ENCODE measurements at places on chromosomes 1 and 21.

DNA sequence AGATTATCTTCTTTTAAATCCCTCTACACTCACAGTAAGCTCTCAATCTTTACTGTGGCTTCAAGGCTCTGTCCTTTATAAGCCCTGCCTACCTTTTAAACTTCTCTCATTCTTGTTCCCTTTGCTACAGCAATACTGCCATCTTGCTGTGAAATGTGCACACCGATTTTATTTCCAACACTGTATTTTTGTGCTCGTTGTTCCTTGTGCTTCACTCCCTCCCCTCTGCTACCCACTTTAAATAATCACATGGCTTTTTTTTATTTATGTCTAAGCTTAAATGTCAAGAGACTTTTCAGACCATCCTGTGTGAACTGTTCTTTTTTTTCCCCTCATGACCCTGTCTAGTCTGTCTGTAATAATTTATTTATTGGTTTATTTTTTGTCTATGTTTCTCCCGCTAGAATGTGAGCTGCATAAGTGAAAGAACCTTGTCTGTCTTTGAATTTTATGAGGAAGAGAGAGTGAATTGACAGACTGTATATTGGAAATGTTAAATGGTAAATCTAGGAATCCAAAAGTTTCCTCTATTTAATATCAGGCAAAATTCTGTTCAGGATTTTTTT, 45.7 kb downstream of the ABCD3 start:
- no peak for DNase-seq

DNA sequence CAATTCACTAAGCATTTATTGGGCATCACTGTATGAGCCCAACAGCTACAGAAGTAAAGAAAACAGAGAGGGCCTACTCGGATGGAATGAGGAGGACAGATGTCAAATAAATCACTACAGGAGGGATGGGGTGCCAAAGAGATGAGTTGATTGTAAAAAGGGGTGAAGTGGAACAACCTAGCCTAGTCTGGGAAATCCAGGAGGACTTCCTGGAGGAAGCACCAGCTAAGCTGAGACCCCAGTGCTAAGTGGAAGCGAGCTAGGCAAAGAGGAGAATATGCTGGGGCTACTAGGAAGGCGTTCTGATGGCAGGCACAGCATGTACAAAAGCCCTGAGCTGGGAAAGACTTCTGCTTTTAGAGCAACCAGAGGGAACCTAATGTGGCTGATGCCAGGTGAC, 42.1 kb downstream of the TAS1R2 start:
- DNase-seq = no peak

GRCh38 chr1:7670334-7671145, 100.6 kb upstream of the VAMP3 start:
- no peak for DNase-seq

- no peak for DNase-seq
These were observed 125.4 kb downstream of the PTPRU start for GRCh38 chr1:29361686-29362085.

- DNase-seq = no peak
These were observed 705.4 kb upstream of the PTBP2 start for GRCh38 chr1:96016219-96016618.

- no peak for DNase-seq
These were observed 2.7 kb downstream of the TMEM200B start for GRCh38 chr1:29120947-29121485.

DNA sequence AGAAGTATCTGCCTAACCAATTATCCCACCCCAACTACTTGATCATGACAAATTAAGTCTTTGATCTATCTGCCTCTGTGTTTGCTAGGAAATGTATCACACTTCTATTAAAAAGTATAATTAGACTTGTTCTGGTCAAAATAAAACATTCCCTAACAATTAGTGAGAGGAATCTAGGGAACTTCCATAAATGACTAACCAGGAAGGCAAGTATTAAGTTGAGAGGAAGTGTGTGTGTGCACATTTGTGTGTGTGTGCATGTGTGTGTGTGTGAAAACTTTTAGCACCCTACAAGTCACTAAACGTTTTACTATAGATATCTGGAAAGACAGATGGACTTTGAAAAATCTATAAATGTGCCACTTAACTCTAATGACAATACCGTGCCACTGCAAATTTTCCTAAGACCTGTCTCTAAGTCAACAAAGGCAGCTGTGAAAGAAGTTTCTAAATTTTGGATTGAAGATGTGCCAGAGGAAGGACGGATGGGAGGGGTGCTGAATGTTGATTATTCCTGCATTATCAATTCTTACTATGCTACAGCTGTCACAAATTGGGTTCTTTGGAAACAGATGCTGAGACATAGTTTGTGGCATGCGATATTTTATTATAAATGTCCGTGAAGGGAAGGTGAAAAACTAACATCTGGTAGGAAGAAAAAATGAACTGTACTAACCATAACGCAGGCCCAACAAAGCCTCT, 567.1 kb downstream of the PTPRC start:
- no peak for DNase-seq

GRCh38 chr1:208980605-208981004, 602.9 kb upstream of the CAMK1G start:
- DNase-seq = no peak

DNA sequence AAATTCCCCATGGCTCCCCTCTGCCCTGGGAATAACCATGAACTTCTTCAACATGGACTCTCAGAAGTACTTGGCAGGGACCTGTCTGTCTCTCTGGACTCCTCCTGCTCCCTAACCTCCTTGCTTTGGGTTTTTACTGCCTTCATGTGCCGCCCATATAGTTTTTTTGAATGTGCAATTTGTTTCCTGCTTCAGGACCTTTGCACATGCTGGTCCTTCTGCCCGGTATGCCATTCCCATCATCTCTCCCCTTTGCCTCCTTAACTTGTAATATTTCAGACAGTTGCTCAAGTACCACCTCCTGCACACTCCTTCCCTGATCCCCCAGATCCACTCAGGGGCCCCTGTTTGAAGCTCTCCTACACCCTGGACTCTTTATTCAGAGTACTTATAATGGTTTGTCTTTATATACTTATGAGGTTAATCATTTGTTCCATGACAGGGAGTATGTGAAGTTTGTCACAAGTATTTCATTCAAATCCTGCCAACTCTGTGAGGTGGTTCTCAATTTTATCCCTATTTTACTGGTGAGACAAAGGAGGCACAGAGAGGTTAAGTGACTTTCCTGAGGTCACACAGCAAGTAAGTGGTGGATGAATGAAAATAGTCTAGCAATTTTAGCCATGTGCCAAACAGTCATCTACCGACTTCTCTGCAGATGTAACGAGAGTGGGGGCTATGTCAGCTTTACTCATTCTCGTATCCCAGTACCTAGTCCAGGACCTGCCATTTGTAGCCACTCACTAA, 180.7 kb downstream of the TRABD2B start:
- DNase-seq = no peak

GRCh38 chr1:119141020-119141424, 569 bp upstream of the WARS2 start:
- no peak for DNase-seq

GRCh38 chr1:55071477-55071876, 32.1 kb downstream of the PCSK9 start:
- no peak for DNase-seq

DNA sequence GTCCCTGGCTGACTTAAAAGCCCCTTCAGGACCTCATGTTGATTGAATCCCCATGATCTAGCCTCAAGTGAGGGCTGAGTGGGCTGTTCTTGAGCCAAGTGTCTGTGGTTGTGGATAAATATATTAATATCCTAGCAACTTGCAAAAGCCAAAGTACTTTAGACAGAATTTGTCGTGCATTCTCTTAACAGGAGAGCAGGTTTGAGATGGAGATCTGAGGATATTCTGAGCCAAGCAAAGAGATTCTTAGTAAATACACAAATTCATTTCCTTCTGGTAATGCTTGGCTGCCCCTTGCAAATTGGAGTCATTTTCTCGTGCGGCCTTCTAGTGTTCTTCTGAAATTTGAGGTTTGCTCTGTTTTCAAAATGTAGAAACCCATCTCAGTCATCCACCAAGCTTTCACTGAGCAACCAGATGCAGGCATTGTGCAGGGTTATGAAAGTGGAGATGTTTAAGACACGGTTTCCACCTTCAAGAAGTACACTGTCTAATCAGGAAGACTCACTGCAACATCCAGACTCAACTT, 242.1 kb upstream of the JUN start:
- DNase-seq = no peak

- no peak for DNase-seq
These were observed 129.6 kb downstream of the LRRC7 start for GRCh38 chr1:69697340-69697739.

DNA sequence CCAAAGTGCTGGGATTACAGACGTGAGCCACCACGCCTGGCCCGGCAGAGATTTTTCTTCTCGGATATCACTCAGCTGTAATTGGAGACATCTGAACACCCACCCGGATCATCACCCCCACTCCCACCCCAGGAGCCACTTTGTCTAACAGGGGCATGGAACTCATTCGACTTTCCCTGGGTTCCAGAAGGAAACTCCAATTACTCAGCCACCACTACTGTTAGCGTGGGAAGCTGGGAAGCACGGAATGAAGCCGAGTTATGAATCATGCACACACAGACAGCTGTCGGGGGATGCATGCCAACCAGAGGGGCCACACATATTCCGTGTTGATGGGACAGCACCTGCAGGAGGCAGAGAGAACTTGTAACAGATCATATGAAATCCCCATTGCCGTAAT, 85.2 kb downstream of the HLCS start:
- no peak for DNase-seq

DNA sequence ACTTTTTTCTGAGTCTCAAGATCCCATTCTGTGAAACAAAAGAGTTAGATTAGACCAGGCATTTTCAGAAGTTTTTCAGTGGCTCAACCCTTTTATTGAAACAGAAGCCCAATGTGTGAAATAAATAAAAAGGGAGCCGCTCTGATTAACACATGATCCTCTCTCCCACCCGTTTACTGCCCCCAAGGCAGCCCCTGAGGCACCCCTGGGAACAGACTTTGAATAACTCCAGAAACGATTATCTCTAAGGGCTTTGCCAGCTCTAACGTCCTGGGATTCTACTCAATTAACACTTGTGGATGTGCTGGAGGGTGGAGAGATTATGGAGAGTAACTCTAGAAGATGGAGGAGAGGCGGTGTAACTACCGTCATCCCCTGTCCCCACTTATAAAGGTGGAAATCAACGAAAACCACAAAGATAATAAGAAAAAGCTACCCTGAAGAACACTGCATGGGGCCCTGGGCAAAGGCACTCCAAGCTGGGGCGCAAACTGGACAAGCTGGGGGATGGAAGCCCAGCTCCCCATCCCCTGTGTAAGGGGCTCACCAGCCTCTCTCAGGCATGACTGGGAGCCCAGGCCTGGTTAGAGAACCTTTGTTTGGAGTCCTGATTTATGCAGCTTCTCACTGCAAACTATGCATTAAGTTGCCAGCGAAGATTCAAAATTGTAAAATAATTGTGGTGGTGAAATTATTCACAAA, 39.0 kb upstream of the GRIK3 start:
- no peak for DNase-seq

- DNase-seq = peak; percentile 72
These were observed 14.0 kb downstream of the ATP5PO start for GRCh38 chr21:33901412-33902288.

DNA sequence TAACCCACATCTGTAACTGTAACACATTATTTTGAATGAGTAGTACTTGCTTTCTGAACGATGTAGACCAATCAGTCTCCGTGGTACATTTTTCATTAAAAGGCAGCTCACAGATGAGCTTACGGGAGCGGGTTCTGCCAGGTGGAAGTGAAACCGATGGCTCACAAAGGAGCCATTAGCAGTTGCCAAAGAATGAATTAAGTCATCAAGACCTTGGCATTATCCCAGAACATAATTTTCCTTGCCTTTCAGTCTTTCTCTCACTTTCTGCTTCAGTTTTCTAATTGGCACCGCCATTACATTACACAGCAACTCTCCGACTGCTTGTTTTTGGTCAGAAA, 33.5 kb upstream of the UTS2 start:
- no peak for DNase-seq

DNA sequence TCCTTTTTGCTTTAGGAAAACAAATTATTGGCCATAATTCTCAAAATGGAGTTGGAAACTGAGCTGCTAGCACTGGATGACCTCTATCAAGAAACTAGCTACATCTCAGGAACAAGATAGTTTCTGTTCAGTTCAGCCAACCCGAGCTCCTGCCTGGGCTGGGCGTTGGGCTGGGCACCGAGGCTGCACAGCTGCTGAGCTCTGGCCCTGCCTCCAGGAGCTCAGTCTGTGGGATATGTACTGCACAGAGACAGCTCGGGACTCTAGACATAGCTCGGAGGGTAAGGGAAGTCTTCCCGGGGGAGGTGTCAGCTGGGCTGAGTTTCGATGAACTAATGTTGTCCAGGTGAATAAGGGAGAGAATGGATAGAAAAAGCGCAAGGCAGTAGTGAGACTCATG, 24.5 kb upstream of the SLC1A7 start:
- DNase-seq = no peak

DNA sequence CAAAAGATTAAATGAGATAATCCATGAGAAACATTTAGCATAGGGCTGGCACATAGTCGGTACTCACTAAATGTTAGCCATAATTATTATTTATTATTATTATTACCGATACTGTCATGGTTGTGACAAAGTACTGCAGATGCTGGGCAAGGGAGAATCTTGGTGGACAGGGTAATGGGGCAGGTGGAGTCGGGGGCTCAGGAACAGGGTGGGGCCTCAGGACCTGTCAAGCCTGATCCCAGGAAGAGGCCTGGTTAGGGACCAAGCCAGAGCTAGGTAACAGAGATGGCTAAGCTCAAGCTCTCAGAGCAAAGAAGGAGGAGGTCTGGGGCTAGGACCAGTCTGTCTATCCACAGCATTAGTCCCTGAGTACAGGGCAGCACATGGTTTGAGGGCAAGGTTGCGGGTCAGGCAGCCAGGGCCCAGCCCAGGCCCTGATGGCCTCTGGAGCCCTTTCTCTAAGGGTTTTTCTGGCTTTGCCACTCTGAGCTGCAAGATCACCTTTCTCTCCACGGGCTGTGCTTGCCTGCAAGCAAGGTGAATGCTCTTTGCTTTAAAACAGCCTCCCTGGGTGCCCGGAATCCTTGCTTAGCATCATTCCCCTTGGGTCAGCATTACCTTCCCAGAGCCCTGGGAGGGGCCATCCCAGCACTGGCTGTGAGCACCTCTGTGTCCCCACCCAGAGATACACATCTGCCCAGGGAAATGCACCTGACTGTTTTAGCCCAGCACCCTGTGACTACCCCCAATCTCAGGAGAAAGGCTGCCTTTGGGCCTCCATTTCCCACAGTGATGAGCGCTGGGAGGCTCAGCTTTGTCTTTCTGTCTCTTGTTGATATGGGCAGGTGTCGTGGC, 572.0 kb downstream of the PTPRU start:
- DNase-seq = peak; percentile 21

GRCh38 chr1:90510143-90510542, 207.0 kb downstream of the BARHL2 start:
- no peak for DNase-seq

DNA sequence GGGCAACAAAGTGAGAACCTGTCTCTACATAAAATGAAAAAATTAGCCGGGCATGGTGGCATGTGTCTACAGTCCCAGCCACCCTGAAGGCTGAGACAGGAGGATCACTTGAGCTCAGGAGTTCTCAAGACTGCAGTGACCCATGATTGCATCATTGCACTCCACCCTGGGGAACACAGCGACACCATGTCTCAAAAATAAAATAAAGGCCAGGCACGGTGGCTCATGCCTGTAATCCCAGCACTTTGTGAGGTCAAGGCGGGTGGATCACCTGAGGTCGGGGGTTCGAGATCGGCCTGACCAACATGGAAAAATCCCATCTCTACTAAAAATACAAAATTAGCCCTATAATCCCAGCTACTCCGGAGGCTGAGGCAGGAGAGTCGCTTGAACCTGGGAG, 20.1 kb downstream of the ANKRD13C start:
- no peak for DNase-seq

GRCh38 chr21:46064870-46065214, 33.1 kb upstream of the COL6A2 start:
- DNase-seq = peak; percentile 67

- no peak for DNase-seq
These were observed 79.3 kb downstream of the USP25 start for GRCh38 chr21:15809065-15809464.

Data from tibial artery (tissue), 4 donors.